AG04450 (cell line): ENCODE measurements at places on chromosomes 5 and 9.
A peak's percentile ranks its signal among the peaks of the same experiment; 100 is the strongest.

DNA sequence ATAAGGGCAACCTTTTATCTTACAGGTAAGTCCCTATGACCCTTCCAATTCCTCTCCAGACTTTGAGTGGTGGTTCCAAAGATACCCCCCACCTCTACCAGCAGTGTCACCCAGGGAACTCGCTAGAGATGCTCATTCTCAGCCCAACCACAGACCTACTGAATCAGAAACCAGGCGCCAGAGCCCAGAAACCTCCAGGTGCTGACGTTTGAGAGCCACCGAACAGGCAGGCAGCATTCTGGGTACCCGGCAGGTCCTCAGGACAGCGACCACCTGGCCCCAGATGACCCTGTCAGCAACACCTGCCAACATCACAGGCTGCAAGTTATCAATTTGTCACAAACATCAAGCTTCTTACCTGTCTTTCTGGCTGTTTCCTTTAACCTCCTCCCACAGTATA is 19.5 kb downstream of the RAPGEF1 start:
- no peak for DNase-seq

DNA sequence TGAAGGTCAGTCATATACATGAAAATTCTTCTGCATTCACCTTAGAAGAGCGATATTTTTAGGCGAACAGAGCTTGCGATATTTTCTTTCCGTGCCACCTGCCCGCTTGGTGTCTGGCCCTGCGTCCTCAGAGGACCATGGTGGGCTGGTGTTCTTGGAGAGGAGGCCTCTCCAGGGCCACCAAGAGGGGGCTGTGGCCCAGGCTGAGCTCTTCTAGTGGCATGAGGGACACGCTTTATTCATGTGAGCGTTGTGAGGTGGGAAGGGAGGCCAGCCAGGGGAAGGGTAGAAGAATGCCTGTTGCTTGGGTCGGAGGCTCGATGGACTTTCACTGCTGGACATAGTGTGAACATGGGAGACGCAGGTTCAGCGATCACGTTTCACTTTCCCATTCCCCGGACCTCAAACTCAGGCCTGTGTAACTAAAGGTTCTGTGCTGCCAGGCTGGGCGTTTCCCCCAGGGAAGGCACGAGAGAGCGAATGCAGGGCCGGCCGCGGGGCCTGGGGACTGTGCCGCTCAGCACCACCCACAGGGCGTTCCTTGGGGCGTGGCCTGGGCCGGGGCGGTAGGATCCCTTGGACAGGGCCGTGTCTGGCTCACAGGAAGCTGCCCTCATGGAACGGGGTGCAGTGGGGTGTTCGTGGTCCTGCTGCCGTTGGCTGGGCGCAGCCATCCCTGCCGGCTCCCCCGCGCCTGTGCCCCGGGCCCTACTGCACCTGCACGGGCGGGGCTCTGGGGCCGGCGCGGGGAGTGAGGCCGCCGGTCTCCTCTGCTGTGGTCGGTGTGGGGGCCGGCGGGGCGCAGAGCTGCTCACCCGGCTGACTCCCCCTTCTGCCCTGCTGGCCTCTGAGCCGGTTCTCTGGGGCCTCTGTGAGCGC is 40.7 kb upstream of the CLPTM1L start:
- DNase-seq: no peak

- no peak for DNase-seq
Observed at GRCh38 chr5:102762095-102762534, 7.0 kb downstream of the PAM start.

- DNase-seq: no peak
Observed at GRCh38 chr5:54628050-54628449, 110.5 kb downstream of the SNX18 start.

DNA sequence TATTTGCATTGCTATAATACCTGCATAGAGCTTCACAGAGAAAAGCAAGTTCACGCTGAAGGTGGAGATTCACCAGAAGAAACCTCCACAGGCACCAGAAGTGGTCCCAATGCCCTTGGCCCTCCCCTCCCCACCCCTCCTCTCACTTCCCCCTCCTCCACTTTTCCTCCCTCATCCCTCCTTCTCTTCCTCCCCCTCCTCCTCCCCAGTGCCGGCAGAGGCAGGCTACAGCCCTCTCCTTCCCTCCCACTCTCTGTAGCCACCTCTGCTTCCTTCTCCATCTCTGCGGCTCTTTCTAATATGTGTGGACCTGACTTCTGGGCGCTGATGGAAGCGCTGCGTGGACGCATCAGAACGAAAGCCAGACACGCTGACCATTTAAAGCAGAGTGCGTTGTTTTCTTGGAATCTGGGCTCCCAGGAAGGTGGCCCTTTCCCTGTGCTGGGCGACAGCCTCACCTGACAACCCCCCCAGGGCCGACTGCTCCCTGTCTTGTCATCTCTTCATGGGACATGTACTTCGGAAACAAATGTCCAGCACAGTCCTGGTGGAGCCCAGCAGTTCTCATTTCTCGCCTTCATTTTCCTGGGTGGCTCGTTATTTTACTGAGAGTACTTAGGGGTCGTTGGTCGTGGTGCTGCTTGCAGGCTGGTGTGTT is 29.5 kb downstream of the NDUFS6 start:
- no peak for DNase-seq

GRCh38 chr5:56467176-56467717 is 234.1 kb upstream of the ANKRD55 start:
- DNase-seq: no peak

- no peak for DNase-seq
Observed at GRCh38 chr9:87663556-87663955, 62.4 kb upstream of the CTSL start.

DNA sequence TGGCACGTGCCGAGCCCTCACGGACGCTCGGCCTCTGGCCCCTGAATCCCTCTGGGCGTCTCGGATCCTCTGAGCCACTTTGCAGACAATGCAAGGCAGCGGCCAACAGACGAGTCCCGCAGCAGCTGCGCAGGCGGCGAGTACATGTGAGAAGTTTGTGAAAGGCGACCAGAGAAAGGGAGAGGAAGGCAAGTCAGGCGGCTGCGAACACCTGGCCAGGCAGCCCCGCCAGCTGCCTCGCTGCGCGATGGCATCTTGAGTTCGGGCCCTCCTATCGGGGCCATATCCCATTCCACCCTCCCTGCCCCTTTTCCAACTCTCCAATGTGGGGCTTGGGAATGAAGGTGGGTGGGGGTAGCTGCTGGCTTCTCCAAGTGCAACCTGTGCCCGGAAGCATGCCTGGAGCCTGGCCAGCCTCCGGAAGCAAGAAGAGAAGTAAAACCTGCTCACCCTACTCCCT is 4.5 kb upstream of the POU4F3 start:
- DNase-seq: no peak

DNA sequence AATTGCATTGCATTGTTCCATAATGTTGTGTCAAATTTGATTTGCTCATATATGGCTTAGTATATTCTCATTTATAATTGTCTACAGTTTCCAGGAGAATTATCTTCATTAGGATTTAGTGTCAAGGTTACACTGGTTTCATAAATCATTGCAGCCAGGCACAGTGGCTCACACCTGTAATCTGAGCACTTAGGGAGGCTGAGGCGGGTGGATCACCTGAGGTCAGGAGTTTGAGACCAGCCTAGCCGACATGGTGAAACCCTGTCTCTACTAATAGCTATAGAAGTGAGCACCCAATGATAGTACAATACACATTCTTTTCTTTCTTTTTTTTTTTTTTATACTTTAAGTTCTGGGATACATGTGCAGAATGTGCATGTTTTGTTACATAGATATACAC is 282.5 kb downstream of the KIAA0825 start:
- DNase-seq: no peak

DNA sequence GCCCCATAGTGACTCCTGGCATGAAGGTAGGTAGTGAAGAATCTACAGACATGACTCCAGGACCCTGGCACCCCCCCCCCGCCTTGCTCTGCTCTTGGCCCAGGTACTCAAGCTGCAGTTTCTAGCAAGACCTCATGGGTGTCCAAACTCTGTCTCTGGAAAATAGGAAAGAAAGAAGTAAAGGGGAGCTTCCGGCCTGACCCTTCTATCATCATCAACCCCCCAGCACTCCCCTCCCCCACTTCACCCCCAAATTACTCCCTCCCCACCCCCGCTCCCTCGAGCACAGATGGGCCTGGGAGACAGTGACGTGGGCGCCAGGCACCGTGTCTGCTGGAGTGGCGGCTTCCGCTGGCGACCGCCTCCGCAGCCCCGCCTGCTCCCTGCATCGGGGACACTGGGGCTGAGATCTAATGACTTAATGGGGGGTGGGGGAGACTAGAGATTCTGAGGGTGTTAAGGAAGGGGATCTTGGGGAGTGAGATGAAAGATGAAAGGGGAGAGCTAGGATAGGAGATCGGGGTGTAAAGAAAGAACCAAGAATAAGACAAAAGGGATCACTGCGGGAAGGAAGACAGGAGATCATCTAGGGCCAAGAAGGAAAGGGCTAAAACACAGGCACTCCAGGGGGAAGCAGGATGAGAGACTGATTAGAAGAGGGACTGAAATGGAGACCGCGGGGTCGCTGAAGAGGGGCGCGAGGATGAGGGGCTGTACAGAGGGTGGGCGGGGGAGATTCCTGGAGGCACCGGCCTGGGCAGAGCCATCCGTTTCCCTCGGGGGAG is 1.1 kb upstream of the DNAJB5 start:
- no peak for DNase-seq

DNA sequence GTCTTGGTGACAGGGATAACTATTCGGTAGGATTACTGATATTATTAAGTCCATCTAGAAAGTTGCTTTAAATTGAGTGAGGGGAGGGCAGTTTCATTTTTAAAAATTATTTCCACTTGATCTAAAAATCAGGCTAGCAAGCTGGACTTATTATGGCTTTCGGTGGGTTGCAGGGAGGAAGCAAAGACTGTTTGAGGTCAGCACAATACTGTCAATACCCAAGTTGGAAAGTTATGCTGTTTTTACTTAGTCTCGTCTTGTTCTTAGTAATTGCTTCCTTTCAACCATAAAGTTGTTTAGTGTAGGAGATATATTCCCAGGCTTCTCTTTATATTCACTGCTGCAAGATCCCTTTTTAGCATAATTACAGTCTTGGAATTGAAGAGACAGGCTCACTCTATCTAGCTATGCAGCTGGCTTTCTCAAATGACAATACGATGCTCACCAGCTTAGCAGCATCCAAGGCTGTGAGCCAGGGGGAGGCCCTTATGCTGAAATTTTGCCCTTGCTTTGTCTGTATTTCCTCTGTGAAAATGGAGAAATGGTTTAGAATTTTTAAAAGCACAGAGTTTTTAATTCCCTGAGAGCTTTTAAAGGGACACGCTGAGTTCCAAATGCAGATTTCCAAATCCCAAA is 68.2 kb upstream of the APC start:
- no peak for DNase-seq

- DNase-seq: no peak
Observed at GRCh38 chr9:102106439-102106838, 368.0 kb upstream of the GRIN3A start.

- DNase-seq: peak; percentile 24
Observed at GRCh38 chr5:38994324-38994927, 79.8 kb downstream of the RICTOR start.

DNA sequence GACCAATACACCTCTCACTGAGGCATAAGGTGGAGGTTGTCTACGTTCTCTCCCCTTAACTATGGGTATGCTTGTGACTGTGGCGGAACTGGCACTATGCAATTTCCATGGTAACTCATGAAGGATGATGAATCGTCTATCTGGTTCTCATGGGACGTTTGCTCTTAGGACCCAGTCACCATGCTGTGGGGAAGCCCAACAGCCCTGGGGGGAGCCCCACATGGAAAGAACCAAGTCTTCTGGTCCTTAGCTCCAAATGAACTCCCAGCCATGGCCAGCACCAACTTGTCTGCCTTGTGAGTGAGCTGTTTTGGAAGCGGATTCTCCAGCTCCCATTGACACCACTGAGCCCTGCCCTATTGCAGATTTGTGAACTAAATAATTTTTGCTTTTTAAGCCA is 188.7 kb upstream of the S1PR3 start:
- DNase-seq: no peak

- DNase-seq: no peak
Observed at GRCh38 chr9:136021872-136022681, 60.9 kb upstream of the UBAC1 start.

- DNase-seq: no peak
Observed at GRCh38 chr9:38066914-38067858, 1.8 kb downstream of the SHB start.

- no peak for DNase-seq
Observed at GRCh38 chr5:127022846-127023245, 7.5 kb downstream of the MARCHF3 start.

GRCh38 chr9:131233556-131233955 is 42.8 kb downstream of the FAM78A start:
- DNase-seq: no peak
